Fibroblast of upper back skin (primary cell): ENCODE measurements at places on chromosomes 11 and 22.

GRCh38 chr11:102523189-102523570 lies 7.4 kb downstream of the MMP7 start:
- no peak for DNase-seq

DNA sequence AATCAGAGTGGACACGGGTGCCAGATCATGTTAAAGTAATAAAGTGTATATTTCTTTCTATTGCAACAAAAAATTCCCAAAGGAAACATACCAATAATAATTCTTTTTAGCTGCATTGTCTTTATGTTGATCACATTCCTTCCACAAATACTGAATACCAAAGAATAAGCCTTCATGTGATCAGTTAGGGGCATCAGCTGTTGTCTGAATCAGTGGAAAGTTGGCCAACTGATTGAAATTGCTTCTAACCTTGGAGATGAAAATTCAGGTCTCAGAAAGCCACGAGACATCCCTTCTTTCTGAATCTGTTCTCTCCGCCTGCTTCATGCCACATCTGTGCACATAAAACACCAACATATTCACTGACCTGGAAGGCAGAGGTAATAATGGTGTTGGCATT lies 785.2 kb downstream of the KCNA4 start:
- peak; percentile 32 for DNase-seq

DNA sequence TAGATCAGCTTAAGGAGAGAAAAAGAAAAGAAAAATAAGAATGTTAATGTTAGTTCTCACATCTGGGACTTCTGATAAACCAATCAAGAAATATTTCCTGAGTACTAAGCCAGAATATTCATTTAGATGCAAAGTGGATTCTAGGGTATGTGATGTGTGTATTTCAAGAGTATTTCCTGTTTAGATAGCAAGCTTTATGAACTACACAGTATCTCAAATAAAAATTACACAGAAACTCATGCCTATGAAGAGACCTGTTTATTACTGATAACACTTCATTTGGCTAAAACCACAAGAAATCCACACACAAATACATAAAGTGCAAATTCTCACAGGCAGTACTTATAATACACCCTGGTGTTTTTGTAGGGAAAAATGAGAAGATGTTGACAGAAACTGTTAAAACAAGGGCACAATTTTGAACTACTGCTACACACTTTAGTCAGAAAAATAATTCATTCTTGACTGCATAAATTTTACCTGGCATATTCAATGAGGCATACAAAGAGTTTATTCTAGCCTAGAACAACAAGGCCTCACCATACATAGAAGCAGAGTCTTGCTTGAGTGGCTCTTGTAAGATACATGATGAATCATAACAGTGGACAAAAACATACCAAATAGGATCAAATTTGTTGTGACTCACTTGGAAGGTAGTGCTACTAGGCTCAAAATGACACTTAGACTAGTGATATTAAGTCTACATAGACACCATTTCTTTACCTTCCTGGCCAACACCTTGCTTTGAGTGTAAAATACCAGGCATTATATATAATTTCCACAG lies 18.8 kb upstream of the P4HA3 start:
- DNase-seq = peak; percentile 45

DNA sequence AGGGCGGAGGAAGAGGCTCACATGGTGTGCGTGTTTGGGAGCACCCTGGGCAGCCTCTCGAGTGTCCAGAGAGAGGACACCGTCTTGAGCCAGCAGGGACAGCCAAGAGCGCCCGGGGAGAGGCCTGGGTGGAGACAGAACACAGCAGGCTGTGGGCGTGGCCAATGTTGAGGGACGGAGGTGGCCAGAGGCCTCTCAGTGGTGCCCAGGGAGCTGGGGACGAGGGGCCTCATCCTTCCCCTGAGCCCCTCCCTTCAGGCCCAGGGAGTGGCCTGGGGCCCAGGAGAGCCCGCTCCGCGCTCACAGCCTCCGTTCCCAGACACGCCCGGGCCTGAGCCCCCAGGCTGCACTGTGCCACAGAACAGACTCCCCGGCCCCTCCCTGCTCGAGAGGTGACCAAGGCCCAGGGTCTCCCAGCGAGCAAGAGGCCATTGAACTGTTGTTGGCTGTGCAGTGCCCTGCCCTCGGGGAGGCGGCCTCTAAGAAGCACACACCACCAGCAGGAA lies 48.4 kb downstream of the CDKN1C start:
- no peak for DNase-seq

DNA sequence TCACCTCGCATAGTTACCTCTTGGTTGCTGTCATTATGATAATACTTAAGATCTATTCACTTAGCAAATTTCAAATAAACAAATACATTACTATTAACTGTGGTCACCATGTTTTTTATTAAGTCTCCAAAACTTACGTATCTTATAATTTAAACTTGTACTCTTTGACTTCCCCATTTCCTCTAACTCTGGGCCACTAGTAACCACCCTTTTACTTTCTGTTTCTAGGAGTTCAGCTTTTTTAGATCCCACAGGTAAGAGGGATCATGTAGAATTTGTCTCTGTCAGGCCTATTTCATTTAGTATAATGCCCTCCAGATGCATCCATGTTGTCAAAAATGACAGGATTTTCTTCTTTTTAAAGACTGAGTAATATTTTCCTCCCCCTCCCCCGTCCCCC lies 212.4 kb upstream of the C11orf87 start:
- no peak for DNase-seq

DNA sequence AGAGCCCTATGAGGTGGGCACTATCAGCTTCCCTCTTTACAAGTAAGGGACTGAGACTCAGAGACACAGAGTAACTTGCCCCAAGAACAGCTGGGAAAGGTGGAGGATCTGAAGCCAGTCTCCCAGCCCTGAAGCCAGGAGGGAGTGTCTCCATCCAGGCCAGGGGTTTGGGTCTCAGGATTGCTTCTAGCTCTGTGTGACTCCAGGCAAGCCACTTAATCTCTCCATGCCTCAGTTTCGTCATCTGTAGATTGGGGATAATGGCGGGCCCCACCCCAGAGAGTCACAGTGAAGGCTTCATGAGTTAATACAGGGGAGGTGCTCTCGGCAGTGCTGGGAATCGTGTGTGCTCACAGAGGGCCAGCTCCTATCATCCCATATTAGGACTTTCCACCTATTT lies 10.5 kb downstream of the MAP4K2 start:
- no peak for DNase-seq

DNA sequence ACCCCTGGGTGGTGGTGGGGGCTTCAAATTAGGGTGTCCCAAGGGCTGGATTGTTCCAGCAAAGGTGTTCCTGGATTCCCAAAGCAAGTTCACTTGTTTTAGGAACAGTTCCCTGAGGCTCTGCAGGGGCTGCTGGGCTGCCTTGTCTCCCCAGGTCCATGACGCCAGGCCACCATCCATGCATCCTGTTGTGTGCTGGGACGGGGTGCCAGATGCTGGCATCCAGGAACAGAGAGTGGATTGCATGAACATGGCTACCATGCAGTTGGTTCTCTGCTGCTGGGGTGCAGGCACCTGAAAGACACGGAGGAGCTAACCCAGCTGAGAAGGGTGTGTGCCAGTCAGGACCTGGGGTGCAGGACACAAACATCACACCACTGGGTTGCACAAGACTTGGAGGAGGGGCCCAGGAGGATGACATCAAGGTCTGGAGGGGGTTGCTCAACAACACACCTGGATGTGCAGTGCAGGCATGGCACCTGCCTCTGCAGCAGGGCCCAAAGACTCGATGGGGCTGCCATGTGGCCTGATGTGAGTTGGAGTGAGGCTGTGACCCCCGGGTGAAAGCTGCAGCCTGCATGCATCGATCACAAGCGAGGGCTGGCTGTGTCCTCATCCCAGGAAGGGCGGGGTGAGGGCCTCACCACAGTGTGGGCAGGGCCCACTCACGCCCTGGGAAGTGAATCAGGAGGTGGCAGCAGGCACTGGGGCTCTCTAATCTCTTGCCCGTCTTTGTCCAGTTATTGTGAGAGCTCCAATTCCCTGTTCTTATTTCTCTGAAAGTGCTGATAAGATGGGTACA lies 74.0 kb upstream of the CLDN5 start:
- DNase-seq = no peak
